ENCODE measurements at places on chromosomes 4 and X.
A peak's percentile ranks its signal among the peaks of the same experiment; 100 is the strongest.

GRCh38 chr4:87087420-87087819, 133.0 kb downstream of the KLHL8 start:
- no peak for DNase-seq

GRCh38 chr4:38069271-38069760, 109.1 kb downstream of the PTTG2 start:
- DNase-seq: no peak

DNA sequence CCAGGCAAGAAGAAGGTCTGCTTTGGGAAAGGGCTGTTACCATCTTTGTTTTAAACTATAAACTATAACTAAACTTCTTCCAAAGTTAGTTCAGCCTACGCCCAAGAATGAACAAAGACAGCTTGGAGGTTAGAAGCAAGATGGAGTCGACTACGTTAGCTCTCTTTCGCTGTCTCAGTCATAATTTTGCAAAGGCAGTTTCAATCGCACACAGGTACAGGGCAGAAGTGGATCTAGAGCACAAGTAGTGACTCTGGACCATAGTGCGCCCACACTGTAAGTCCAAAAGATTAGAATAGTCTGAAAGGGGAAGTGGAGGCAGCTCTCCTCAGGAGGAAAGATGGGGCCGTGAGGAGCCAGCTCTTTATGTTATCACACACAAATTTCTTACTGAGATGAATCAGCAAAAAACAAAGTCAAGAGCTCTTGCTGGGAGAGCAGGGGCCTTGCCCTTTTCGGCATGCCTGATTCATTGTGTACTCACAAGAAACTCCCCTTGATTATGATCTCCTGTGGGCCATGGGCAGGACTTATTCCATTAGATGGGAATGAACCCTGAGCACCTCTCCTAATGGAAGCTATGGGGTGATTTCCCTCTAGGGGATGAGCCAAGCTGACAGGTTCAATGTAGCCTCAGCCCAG, 58.6 kb downstream of the FUNDC1 start:
- no peak for DNase-seq

DNA sequence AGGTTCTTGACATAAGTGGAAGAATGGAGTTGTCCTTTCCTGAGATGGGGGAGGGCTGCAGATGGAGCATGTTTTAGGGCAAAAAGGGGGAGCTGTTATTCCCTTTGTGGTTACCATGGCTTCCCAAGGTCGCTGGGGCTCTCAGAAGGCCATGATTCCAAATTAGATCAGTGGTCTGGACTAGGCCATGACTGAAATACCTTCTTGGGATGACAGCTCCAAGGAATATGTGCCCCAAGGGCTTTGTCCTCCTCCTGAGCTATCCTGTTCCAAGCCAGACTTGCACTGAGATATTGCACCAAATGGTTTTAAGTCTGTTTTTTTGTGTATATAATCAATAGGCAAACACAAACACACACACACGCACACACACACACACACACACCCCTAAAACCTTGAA, 3.0 kb upstream of the RBPJ start:
- DNase-seq: no peak

DNA sequence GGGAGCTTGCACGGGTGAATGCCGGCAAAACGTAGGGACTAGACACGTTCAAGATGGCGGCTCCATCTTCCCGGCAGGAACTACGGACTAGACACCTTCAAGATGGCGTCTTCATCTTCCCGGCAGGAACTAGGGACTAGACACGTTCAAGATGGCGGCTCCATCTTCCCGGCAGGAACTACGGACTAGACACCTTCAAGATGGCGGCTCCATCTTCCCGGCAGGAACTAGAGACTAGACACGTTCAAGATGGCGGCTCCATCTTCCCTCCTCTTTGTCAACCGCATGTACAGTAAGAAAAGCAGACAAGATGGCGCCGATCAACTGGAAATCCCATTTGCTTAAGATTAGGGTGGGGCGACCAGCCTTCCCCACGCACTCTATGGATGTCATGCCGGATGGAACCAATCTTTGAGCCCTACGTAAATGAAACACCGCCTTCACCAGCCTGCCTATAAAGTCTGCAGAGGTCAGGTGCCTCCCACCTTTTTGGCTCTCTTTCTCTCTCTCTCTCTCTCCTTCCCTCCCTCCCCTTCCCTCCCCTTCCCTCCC, 222.4 kb downstream of the CRLF2 start:
- peak; percentile 95 for DNase-seq

DNA sequence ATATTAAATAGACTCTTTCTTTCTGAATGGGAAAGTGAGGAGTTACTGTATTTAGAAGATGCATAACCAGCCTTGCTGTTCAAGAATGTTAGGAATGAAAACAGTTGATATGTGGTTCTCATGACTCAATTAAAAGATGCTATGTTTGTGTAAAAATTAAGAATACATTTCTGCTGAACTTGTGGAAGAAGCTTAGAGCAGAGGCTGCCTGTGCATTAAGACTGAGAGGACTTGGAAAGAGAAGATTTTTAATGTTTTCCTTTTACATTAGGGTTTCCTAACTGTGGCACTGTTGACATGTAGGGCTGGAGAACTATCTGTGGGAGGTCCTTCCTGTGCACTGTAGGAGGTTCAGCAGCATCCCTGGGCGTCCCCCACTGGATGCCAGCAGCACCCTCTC, 137.7 kb downstream of the GPR143 start:
- no peak for DNase-seq

DNA sequence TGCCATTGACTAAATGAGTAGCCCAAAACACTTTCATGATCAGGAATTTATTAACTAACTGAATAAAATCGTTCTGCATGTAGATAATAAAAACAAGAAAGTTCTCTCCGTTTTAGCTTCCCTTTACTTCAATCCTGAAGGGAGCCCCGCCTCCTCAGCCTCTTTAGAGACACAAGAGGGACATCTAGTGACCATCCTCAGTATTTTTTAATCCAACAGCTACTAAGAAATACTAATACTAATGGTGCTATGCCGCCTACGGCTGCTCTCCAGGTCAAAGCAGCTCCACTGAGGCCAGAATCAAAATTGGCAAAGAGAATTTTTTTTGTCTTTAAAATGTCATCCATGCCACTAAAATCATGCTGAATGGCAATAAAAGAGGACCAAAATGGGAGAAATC, 3.2 kb upstream of the PCDH19 start:
- DNase-seq: no peak

- DNase-seq: no peak
These were observed 121.8 kb upstream of the TMEM47 start for GRCh38 chrX:34778916-34779315.

- no peak for DNase-seq
These were observed 37.6 kb downstream of the SLC7A11 start for GRCh38 chr4:138204507-138204906.

GRCh38 chrX:69109706-69110105, 55.5 kb downstream of the PJA1 start:
- DNase-seq: peak; percentile 56

DNA sequence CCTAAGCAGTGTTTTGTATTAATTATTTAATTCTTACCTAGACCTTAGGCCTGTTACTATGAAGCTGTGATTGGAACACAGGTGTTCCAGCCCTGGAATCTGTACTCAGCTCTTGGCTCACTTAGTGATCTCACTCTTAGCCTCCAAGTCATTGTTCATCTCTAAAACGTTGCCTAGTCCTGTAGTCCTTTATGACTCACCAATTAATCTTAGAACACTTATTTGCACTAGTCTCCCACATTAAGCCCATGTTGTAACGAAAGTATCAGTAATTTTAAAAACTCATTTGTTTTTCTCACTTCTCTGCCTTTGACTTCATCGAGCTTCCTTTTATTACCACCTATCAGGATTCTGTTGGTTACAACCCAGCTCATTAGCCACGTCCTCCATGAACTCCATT, 1224.7 kb upstream of the TENM3 start:
- DNase-seq: no peak

GRCh38 chr4:144873226-144873990, 224.6 kb downstream of the ANAPC10 start:
- no peak for DNase-seq

DNA sequence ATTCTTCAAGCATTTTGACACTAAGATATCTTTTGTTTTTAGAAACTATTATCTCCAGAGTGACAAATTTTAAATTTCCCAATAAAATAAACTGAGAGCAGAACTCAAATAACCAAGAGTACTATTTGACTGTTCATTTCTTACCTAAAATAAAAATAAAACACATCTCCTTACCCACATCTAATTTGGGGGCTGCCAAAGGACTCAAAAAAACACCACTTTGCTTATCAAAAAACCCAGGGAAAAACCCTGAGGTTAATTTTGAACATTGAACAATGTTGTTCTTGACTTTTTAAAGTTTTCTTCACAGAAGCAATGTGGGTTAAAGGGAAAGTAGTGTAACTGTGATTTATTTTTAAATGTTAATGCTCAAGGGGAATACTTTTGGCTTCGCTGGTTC, 243.0 kb upstream of the HHIP start:
- DNase-seq: no peak

DNA sequence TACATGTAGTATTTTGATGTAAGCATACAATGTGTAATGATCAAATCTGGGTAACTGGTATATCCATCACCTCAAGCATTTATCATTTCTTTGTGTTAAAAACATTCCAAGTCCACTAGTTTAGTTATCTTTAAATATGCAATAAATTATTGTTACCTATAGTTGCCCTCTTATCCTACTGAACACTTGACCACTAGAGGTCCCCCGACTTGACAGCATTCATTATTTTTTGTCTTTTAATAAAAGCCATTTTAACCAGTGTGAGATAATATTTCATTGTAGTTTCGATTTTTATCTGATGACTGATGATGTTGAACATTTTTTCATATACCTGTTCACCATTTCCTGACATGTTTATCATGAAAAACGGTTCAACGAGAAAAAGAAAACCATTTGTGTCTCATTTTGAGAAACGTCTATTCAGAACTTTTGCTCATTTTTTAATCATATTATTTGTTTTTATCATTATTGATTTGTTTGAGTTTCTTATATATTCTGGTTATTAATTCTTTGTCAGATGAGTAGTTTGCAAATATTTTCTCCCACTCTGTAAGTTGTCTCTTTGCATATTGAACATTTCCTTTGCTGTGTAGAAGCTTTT, 199.0 kb upstream of the CXXC4 start:
- no peak for DNase-seq

DNA sequence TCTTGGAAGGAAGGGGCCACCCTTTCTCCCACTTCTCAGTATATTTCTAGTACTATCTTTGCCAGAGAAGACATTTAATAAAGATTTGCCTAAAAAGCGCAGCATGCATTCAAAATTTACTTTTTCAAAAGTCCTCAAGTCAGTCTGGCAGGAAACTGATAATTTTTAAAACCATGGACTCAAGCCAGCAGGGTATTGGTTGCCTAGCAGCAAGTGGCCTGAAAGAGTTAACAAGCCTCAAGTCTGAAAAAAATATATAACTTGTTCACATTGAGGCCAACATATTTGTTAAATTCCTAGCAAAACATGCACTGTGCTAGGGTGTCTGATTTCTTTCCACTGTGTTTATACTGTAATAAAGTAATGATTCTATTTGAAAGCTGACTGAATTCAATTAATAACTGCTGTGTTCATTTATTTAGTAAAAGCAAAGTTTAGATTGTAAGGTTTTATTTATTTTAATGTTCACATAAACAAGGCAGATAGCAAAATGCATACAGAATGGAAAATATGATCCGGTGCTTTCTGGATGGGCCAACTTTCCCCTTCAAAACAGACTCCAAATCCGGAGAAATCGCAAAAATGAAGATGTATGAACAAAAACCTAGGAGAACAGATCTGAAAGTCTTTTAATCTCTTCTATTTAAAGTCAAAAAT, 218.5 kb upstream of the FGF13 start:
- no peak for DNase-seq

GRCh38 chr4:2168469-2169319, 73.2 kb downstream of the HAUS3 start:
- no peak for DNase-seq

DNA sequence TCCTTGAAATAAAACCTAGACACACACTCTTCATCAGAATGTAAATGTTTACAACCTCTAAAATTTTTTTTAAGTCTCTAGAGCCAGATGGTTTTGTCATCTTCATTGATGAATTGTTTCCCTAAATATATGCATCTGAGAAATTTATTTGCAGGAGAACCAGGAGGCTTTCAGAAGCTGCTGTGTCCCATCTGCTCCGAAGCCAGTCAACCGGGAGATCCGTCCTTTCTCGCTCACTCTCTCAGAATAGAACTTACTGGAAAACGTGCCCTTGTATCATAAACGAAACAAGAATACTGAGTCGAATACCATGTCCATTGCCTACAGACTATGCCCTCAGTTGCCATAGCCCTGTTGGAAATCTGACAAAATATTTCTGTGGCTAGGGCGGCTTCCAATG, 103.5 kb downstream of the SLC34A2 start:
- no peak for DNase-seq

GRCh38 chrX:36383495-36383894, 464.0 kb downstream of the CFAP47 start:
- DNase-seq: no peak

GRCh38 chrX:39755143-39756032, 342.4 kb downstream of the BCOR start:
- peak; percentile 88 for DNase-seq

GRCh38 chr4:8305851-8306471, 36.4 kb downstream of the HTRA3 start:
- DNase-seq: no peak

DNA sequence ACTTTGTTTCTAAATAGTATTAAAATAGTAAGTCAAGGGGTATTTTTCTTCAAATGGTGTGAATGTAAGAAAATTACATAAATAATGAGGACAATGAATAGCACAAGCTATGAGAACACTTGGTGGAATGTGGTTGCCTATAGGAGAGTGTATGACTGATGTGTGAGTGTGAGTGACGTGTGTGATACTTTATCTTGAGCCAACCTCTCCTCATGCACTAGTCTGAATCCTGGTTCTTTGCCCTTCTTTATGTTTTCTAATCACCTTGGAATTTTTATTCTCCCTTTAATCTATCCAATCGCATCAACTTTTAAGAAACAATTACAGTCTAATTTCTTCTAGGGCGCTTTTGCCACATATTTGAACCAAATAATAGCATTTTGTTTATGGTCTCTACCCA, 98.2 kb downstream of the YIPF7 start:
- DNase-seq: no peak

GRCh38 chr4:181701214-181701613, 542.0 kb upstream of the TENM3 start:
- no peak for DNase-seq

DNA sequence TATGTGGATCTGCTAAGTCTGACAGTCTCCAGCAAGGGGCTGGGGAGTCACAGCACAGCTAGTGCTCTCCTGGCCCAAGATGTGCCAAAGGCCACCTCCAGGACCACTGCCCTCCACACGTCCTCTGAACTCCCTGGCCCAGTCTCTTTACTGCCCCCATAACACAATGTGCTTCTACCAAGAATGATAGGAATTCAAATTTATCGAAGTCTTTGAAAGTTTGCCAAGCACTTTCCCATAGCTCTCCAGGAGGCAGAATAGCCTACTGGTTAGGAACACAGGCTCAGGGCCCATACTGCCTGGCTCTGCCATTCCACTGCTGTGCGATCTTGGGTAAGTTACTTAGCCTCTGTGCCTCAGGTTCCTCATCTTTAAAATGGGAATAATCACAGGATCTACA, 86.7 kb downstream of the NHSL2 start:
- DNase-seq: no peak

GRCh38 chr4:183165376-183165775, 66.3 kb downstream of the WWC2 start:
- DNase-seq: no peak

Measured in breast epithelium (tissue), 4 donors.